ENCODE measurements at places on chromosomes 2 and 18. TPM values are rescaled to one million over a fixed set of nuclear protein-coding genes. Genes with fewer than 3 reads are reported as not detected.

- H3K4me1 ChIP-seq = peaks cover 14% of the 10 kb centered on the region
- DNase-seq = peak; percentile 99
- H3K4me3 ChIP-seq = peak within 1 kb of the TSS; percentile 73
- H3K27me3 ChIP-seq = no peaks in the 10 kb centered on the region
These were observed at the start of gene NHEJ1 for GRCh38 chr2:219160186-219161017. Gene NHEJ1, minus strand, starts transcription at chr2:219160815. Its CDS starts 2,453 bp downstream, at chr2:219158362.

GRCh38 chr18:31581498-31582197 is 10.0 kb upstream of the TTR start:
- no peak overlapping the region for H3K4me3 ChIP-seq
- no peak overlapping the region for H3K27ac ChIP-seq
- no peak for DNase-seq

GRCh38 chr18:49100226-49100968 is 149.6 kb upstream of the SMAD7 start:
- no peak overlapping the region for H3K4me3 ChIP-seq
- DNase-seq = no peak
- H3K4me1 ChIP-seq = no peaks in the 10 kb centered on the region

GRCh38 chr2:98469862-98470544 is 25.3 kb downstream of the INPP4A start:
- no peaks in the 10 kb centered on the region for H3K36me3 ChIP-seq
- DNase-seq = no peak
- H3K4me1 ChIP-seq = peaks cover 56% of the 10 kb centered on the region
- H3K27me3 ChIP-seq = no peaks in the 10 kb centered on the region
- no peak overlapping the region for H3K4me3 ChIP-seq

DNA sequence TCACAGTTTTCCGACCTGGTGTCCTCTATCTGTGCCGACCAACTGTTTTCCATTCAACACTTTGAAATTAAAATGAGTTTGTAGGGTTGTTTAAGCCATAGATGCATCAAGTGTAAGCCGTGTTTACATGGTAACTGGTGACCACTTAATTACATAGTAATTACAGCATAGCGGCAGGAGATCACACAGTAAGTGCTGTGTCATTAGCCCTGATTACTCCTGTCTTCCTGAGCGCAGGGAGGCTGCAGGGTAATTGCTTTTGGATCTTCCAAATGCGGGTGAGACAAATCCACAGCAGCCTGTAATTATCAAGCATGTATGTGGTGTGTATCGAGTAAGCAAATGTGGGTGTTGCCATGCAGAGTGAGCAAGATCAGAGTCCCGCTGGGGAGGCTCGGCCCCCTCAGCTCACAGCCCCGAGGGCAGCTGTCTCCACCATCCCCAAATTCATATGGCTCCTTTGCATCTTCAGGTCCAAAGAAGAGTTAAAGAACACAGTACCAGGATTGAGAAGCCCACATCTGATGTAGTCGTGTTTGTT is 71.5 kb upstream of the HDAC4 start:
- no peaks in the 10 kb centered on the region for H3K27me3 ChIP-seq
- DNase-seq = no peak
- H3K36me3 ChIP-seq = no peaks in the 10 kb centered on the region
- no peaks in the 10 kb centered on the region for H3K4me1 ChIP-seq
- H3K4me3 ChIP-seq = no peak overlapping the region

GRCh38 chr2:3472966-3473365 is 46.4 kb downstream of the ADI1 start:
- H3K27me3 ChIP-seq = no peaks in the 10 kb centered on the region
- H3K36me3 ChIP-seq = peaks cover 88% of the 10 kb centered on the region
- H3K4me3 ChIP-seq = no peak overlapping the region
- H3K27ac ChIP-seq = no peak overlapping the region
- DNase-seq = no peak

DNA sequence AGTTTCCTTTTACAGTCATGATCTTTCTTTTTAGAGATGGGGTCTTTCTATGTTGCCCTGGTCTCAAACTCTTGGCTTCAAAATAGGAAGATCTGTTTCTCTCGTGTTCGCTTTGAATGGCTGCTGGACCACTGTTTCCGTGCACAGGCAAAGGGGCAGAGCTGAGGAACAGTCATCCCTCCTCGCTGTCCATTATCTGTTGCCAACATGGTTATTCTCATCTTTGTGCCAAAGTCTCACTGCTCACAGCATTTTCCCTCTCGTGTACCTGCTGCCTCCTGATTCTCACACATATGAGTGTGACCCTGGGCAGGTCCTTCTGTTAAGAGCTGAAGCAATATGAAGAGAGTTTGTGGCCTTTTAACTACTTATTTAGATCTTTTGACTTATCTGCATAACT is 28.0 kb upstream of the CCNYL1 start:
- no peaks in the 10 kb centered on the region for H3K36me3 ChIP-seq

DNA sequence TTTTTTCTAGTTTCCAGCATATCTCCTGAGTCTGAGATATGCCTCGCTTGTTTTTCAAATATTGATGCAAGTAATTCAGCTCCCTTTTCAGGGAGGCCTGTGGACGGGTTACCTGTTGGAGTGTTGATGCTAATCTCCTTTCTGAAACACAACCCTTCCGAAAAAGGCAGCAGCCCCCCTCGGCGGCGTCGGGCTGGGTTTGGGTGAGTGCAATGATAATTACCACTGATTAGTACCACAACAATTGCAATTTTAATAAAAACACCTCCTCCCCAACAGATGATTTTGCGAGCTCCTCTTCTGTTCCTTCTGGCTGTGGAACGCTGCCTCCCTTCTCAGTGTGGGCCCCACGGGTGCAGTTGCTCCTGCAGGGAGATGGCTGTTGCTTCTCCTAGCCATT is 66.3 kb downstream of the PTGR3 start:
- no peaks in the 10 kb centered on the region for H3K27me3 ChIP-seq
- no peak overlapping the region for H3K4me3 ChIP-seq
- H3K27ac ChIP-seq = no peak overlapping the region

Gene RNU2-63P
- total RNA-seq = not detected

Gene DSC2
- total RNA-seq = 17.6 TPM

Gene GRHL1
- 6.5 TPM for total RNA-seq

Gene CCDC68
- 20.2 TPM for total RNA-seq

Gene GKN2
- 53.3 TPM for total RNA-seq

Gene CD8A
- 5.5 TPM for total RNA-seq

Gene CD207
- 3.0 TPM for total RNA-seq

Measured in lower lobe of right lung (tissue), 2 donors.